ENCODE measurements at places on chromosomes 2 and 18.
A peak's percentile ranks its signal among the peaks of the same experiment; 100 is the strongest.

DNA sequence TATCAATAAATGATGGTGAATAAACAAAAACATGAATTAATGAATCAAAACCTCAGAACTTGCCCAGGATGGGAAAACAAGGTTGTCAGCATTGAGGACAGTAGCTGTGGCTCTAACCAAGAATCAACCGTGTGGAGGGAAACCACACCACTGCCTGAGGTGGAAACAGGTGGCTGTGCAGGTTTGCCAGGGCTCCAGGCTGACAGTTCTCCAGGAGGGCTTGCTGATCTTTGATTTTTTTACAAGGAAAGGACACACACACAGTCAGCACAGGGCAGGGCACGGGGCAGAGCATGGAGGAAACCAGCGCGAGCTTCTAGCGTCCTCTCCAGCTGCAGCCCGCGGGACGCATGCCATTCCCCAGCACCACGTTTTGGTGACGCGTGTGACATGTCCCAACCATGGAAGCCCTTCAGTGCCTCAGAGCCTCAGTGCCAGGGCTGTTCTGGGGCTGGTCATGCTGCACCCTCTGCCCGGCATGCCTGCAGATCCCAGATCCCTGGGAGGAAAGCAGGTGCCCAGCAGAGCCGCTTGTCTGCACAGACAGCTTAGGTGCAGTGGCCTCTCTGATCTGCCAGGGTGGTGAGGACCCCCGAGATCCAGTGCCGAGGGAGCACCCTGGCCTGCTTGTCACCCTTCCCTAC lies 15.8 kb upstream of the AGXT start:
- DNase-seq: no peak

DNA sequence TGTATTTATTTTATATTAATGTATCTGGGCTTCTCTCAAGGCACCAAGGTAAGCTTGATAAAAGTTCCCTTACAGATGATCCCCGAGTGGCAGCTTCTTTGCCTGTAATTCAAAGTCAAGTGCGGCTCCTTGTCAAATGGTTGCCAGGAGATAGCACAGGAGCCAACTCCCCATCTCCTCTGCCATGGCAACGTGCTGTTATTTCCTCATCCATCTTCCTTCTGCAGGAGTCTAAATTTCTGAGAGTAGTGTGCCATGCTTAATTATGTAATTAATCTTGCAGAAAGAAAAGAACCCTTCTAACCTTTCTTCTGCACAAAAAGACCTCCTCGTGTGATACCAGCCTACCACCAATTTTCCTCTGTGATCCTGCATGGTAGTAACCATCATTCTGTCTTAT lies 46.2 kb upstream of the ACMSD start:
- no peak for DNase-seq

- no peak for DNase-seq
Observed at GRCh38 chr2:44947028-44947375, 5.5 kb downstream of the SIX3 start.

- DNase-seq: no peak
Observed at GRCh38 chr2:156565066-156565710, 129.0 kb downstream of the GPD2 start.

DNA sequence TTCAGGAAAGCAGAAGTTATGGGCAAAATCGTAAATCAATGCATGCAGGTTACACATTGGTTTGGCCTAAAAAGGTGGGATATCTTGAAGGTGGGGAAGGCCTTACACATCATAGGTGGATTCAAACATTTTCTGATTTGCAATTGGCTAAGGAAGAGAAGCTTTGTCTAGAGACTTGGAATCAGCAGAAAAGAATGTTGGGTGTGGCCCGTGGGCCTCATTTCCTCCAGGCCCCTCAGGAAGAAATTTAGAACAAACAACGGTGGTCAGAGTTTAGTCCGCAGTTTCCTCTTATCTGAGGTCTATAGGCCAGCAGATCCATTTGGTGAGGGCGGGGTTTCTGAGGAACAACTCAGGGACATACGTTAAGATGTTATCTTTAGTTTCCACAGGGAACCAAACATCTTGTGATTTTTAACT lies 50.9 kb upstream of the AFF3 start:
- DNase-seq: no peak

- no peak for DNase-seq
Observed at GRCh38 chr2:107363806-107364205, 462.9 kb upstream of the RGPD4 start.

- no peak for DNase-seq
Observed at GRCh38 chr2:212797484-212798205, 259.0 kb upstream of the ERBB4 start.

DNA sequence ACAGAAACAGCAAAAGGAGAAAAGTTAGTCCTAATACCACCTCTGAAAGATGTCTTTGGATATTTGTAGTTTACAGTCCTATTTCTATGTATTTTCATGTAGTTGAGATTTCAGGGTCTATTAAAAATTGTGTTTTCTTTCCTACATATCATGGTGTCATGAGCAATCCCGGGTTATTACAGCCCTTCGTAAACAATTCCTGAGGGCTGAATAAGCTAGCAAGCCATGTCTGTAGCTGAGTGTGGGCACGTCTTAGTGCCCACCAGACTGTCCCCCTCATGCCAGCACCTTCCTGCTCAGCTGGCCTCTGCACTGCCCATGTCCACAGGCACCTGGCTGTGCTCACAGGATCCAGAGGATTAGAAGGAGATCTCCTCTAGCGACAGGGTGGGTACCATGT lies 60.6 kb downstream of the CTIF start:
- no peak for DNase-seq

DNA sequence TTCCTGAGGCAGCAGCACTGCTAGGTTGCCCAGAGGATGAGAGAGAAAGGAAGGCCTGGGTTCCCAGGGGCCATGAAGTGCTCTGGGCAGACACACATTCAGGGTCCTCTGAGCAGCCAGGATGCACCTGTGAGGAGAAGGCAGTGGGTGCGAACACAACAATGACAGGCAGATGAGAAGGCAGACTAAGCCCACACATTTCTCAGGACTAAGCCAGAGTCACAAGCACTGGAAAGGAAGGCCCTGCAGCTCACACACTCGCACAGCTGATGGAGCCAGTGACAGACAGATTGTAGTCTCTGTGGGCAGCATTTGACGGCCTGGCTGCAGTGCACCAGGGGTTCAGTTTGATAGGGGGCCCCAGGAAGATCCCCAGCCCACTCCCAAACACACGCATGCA lies 61.8 kb downstream of the ARHGEF4 start:
- DNase-seq: no peak

- no peak for DNase-seq
Observed at GRCh38 chr2:205708231-205708631, 25.9 kb downstream of the NRP2 start.

- DNase-seq: no peak
Observed at GRCh38 chr18:59983506-59983905, 83.7 kb downstream of the PMAIP1 start.

DNA sequence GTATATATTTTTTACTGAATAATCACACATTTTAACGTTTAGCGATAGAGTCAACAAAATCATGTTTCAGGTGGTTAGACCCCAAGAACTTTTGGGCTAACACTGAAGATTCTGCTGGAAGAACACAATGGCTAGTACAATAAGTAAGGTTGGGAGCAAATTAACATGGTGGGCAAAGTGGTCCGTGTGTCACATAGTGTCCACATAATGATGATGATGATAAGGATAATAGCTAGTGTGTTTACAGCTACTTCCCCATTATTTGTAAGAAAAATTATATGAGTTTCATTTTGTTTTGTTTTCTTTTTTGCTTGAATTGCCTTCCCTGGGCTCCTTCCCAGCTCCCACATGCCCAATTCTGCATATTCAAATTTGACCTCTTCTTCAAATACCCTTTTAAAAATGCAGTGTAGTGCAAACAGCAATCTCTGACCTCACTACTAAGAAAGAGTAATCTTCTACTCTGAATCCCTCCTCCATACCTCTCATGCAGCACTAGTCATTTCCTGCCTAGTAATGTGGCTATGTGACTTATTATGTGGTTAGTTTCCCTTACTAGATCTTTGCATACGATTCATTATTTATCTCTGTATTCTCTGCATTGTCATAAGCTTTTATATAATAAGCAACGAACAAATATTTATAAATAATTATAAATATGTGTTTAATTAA lies 16.9 kb upstream of the VPS54 start:
- DNase-seq: peak; percentile 27

DNA sequence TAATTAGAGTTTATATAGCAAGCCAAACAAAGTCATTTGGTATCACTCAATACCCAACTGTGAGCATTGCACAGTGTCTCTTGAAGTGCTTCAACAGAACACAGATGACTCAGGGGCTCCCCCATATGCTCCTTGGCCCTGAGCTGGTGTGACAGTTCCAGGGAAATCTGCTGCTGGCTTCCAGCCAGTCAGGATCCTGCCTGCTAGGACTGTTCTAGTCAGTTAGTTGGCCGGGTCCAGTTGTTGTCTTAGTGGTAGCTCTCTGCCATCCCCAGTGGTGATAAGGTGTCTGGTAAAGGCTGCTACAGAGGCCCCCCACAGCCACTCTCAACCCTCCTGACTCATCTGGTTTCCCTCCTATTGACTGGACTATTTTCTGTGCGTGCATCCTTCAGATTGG lies 100.3 kb downstream of the IRS1 start:
- DNase-seq: no peak

DNA sequence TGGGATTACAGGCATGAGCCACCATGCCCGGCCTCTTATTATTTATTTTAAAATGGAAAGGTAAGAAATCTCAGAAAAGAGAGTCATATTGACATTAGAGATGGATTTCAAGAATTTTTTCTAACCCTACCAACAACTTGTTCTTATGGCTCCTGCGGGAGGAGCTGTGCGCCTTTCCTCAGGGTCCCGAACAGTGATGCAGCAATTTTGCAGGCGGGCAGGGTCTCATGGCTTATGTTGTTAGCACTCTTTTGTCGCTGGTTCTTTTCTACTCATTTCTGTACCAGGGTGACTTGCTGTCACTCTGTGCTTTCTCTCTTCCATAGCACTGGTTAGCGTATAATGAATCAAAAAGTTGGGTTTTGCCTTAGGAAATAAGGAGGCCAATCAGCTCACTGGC lies 148.8 kb upstream of the DLGAP1 start:
- no peak for DNase-seq

DNA sequence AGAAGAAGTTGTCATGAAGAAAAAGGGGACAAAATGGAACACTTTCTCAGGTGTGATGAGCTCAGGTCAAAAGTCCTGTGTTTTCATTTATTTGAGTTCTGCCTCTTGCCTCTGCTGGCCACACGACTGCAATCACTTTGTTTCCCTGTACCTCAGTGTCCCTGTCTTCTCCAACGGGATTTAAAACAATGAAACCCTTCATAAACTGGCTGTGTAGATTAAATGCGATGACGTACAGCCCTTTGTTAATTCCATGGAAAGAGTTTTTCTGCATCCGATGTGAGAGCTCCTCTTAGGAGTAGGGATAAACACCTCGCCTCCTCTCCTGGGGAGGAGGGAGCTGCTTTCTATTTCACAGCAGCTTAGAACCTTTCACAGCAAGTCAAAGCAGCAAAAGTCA lies 51.5 kb upstream of the CNGA3 start:
- DNase-seq: no peak
